ENCODE measurements at places on chromosomes 7 and 10. TPM values are rescaled to one million over a fixed set of nuclear protein-coding genes. Genes with fewer than 3 reads are reported as not detected.

SFMBT2 gene
- 2.0 TPM for total RNA-seq

ICA1 gene
- not detected for total RNA-seq

SFTPA1 gene
- total RNA-seq: not detected

OR2A14 gene
- total RNA-seq: not detected

DNA sequence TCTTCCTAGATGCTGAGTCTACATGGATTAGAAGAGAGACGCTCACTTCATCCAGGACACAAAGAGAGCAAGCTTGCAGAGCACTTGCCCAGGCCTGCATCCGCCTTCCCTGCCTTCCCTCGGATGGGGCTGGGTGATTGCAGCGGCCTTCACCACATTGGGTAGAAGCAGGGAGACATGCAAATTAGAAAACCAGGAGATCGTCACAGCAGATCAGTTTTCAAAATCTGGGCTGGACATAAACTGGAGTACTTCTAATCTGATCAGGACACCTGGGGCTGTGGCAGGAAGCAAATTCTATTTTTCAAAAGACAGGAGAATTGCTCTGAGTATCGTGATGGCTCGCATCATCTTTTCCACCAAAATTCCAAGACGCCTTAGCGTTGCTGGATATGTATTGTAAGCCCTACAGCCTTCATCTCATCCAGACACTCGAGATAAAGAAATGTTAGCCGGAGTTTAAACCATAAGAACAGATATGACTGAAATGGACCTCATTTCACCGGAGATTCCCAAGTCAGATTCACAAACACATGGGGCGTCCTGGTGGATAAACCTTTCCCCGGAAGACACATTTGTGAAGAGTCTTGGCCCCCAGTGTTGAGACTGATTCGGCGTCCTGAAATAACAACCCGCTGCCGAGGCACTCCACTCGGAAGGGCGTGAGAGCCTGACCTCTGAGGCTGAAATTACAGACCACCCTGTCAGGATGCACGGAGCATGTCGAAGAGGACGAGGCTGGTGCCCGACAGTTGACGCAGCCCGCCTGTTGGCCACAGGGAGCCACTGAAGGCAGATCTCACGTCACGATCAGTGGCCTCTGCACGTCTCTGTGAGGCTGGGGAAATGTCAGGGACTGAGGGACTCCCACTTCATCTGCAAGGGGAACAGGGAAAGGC, 91.2 kb upstream of the PARD3 start:
- DNase-seq: no peak

DNA sequence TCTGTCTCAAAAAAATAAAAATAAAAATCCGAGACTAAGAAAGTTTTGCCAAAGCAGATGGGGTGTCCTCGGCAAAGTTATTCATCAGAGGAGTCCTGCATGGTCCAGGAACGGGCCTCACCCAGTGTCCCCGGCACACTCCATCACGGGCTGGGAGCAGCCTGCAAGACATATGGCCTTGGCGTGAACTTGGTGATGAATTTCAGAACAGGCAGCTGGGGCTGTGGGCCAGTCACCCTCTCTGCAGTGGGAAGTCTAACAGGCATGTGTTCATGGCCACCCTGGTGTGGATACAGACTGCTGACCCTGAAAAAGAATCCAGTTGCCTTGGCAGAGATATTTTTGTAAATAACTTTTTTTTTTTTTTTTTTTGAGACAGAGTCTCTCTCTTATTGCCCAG, 34.7 kb downstream of the NPTX2 start:
- DNase-seq: no peak
